Endothelial cell (in vitro differentiated cells): ENCODE measurements at places on chromosomes 2 and 18. TPM values are rescaled to one million over a fixed set of nuclear protein-coding genes. Genes with fewer than 3 reads are reported as not detected.

NDUFB3 gene
- total RNA-seq, result 82.3 TPM

PROKR1 gene
- 0.38 TPM for total RNA-seq

OXER1 gene
- 1.5 TPM for total RNA-seq

DSG2 gene
- total RNA-seq, result 60.5 TPM

COL4A3 gene
- total RNA-seq, result not detected

CYP1B1 gene
- 1.2 TPM for total RNA-seq

GRCh38 chr2:222751238-222751637 lies 79.8 kb downstream of the MOGAT1 start:
- no peak for DNase-seq
- no peaks in the 10 kb centered on the region for H3K36me3 ChIP-seq
- peaks cover 1% of the 10 kb centered on the region for H3K27me3 ChIP-seq

GRCh38 chr18:61471541-61471940 lies 138.3 kb downstream of the CDH20 start:
- H3K4me3 ChIP-seq, result no peak overlapping the region
- no peak overlapping the region for H3K27ac ChIP-seq
- H3K27me3 ChIP-seq, result no peaks in the 10 kb centered on the region
- H3K4me1 ChIP-seq, result peaks cover 3% of the 10 kb centered on the region

- peaks cover 1% of the 10 kb centered on the region for H3K27me3 ChIP-seq
- DNase-seq, result no peak
- H3K4me3 ChIP-seq, result no peak overlapping the region
- peaks cover 23% of the 10 kb centered on the region for H3K4me1 ChIP-seq
- peaks cover 17% of the 10 kb centered on the region for H3K36me3 ChIP-seq
These were observed 12.2 kb downstream of the RAB31 start for GRCh38 chr18:9720327-9720726.

- H3K27me3 ChIP-seq, result peaks cover 5% of the 10 kb centered on the region
- no peak overlapping the region for H3K27ac ChIP-seq
- H3K4me3 ChIP-seq, result no peak overlapping the region
- no peak for DNase-seq
- no peaks in the 10 kb centered on the region for H3K36me3 ChIP-seq
These were observed 204.1 kb downstream of the CELF4 start for GRCh38 chr18:37361335-37362157.

GRCh38 chr2:21443494-21444105 lies 319.8 kb downstream of the TDRD15 start:
- peaks cover 4% of the 10 kb centered on the region for H3K4me1 ChIP-seq
- DNase-seq, result no peak
- no peak overlapping the region for H3K4me3 ChIP-seq
- no peaks in the 10 kb centered on the region for H3K36me3 ChIP-seq
- no peak overlapping the region for H3K27ac ChIP-seq

- H3K36me3 ChIP-seq, result peaks cover 26% of the 10 kb centered on the region
- peaks cover 7% of the 10 kb centered on the region for H3K4me1 ChIP-seq
- peaks cover 1% of the 10 kb centered on the region for H3K27me3 ChIP-seq
- no peak overlapping the region for H3K4me3 ChIP-seq
- no peak overlapping the region for H3K27ac ChIP-seq
These were observed 73.7 kb downstream of the C2orf74 start for GRCh38 chr2:61235716-61236115.

DNA sequence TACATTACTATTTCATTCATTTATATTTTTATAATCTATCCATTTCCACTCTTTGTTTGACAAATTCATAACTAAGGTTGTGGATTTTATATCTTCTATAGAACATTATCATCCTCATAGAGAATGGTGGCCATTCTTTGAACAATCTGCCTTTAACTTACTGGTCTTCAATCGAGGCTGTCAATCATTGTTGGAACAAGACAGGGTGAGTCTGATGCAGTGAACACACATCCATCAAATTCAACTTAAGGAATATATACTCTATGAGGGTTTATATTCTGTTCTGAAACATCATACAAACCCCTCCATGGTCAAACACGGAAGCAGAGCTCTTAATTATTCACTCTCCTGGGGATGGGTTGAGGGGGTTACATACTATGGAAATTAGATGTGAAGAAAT lies 28.3 kb upstream of the KLF7 start:
- no peak for DNase-seq
- no peaks in the 10 kb centered on the region for H3K36me3 ChIP-seq
- H3K27ac ChIP-seq, result no peak overlapping the region

DNA sequence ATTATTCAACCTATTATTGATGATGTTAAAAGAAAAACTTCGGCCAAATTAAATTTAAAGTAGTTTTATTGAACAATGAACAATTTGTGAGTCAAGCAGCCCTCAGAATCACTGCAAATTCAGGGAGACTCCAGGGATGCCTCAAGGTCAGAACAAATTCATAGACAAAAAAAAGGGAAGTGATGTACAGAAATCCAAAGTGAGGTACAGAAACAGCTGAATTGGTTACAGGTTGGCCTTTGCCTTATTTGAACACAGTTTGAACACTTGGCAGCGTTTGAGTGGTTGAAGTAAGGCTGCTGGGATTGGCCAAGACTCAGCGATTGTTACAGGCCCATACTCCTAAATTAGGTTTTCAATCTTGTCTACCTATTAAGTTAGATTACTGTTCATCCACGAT lies 47.4 kb upstream of the DSG1 start:
- DNase-seq, result no peak
- H3K27ac ChIP-seq, result no peak overlapping the region
- peaks cover 10% of the 10 kb centered on the region for H3K4me1 ChIP-seq
- no peak overlapping the region for H3K4me3 ChIP-seq
- no peaks in the 10 kb centered on the region for H3K27me3 ChIP-seq

DNA sequence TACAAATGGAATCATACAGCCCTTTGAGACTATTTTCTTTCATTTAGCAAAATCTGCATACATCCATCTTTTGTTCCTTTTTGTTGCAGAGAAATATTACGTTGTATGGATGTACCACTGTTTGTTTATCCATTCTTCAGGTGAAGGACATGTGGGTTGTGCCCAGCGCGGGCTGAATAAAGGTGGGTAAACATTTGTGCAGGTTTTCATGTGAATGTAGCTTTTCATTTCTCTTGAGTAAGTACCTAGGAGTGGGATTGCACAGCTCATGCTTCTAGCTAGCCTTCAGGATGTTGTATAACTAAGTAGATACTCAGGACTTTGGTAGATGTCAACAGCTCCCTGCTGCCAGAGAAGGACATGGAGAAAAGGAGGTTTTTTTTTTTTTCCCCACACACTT lies 50.6 kb upstream of the SPRED2 start:
- no peak overlapping the region for H3K27ac ChIP-seq
- DNase-seq, result no peak
- H3K4me3 ChIP-seq, result no peak overlapping the region
- peaks cover 5% of the 10 kb centered on the region for H3K27me3 ChIP-seq
- no peaks in the 10 kb centered on the region for H3K36me3 ChIP-seq
- H3K4me1 ChIP-seq, result peaks cover 3% of the 10 kb centered on the region

DNA sequence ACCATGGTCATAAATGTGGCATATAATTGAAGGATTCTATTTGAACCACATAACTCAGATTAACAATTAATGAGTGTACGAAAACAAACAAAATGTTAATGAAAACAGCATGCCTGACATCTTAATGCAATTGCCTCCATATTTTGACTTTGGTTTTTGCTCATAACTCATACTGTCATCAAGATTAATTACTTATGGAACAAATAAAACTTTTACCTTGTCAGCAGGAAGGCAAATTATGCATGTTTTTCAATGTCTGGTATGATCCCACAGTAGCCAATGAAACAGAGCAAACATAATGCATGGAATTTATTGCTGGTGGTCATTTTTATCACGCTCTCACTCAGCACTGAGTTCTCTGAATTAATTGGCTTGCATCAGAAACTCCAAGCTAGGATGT lies 5.1 kb downstream of the PLEKHM3 start:
- H3K27ac ChIP-seq, result no peak overlapping the region
- H3K27me3 ChIP-seq, result no peaks in the 10 kb centered on the region
- DNase-seq, result no peak
- H3K4me1 ChIP-seq, result peaks cover 5% of the 10 kb centered on the region
- no peak overlapping the region for H3K4me3 ChIP-seq

- DNase-seq, result no peak
- H3K27me3 ChIP-seq, result peaks cover 2% of the 10 kb centered on the region
- H3K27ac ChIP-seq, result no peak overlapping the region
- H3K36me3 ChIP-seq, result no peaks in the 10 kb centered on the region
These were observed 191.1 kb downstream of the STK39 start for GRCh38 chr2:168056242-168056787.

- peaks cover 3% of the 10 kb centered on the region for H3K27me3 ChIP-seq
- no peak for DNase-seq
- no peaks in the 10 kb centered on the region for H3K4me1 ChIP-seq
- H3K27ac ChIP-seq, result no peak overlapping the region
These were observed 545.5 kb downstream of the CBLN2 start for GRCh38 chr18:71998547-71999097.

DNA sequence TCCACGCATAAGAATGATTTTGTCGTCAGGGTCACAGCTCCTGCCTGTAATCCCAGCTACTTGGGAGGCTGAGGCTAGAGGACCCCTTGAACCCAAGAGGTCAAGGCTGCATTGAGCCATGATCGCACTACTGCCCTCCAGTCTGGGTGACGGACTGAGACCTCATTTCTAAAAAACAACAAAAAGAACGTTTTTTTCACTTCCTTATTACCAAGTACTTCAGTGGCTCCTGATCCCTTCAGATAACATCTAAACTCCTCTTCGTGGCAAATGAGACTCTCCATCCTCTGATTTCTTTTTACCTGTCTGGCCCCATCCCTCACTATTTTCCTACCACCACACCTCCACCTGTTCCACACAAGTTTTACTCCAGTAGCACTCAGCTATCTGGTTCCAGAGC lies 105.4 kb upstream of the TLK1 start:
- no peaks in the 10 kb centered on the region for H3K36me3 ChIP-seq
- H3K4me3 ChIP-seq, result no peak overlapping the region
- H3K4me1 ChIP-seq, result peaks cover 5% of the 10 kb centered on the region
- no peak for DNase-seq
- no peak overlapping the region for H3K27ac ChIP-seq

GRCh38 chr18:79784965-79785770 lies 12.6 kb upstream of the KCNG2 start:
- H3K27ac ChIP-seq, result no peak overlapping the region
- no peak overlapping the region for H3K4me3 ChIP-seq
- peaks cover 4% of the 10 kb centered on the region for H3K4me1 ChIP-seq
- peaks cover 14% of the 10 kb centered on the region for H3K27me3 ChIP-seq
- no peak for DNase-seq

DNA sequence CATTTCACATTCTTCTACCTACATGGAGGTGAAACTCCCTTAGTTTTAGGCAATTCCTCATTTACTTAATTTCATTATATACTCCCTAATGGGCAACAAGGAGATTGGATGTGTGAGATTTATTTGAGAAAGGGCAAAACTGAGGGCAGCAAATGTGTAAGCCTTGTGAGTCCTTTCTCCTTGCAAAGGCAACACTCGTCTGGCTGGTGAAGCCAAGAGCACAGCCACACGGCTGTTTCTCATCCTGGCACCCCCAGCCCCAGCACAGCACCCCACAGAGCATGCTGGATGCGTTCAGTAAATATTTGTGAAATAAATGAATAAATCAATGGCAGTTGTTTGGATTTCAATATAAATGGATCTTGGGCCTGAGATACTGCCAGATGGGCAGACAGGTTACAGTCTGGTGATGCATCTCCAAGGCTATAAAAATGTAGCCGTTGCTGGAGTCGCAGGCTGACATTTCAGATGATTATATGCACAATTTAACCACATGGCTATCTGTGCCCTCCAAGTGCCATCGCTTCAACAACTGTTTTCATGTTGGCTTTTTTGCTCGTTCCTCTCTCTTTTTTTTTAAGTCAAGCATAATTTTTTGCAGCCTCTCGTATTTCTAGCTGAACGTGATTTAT lies 154.1 kb upstream of the REV1 start:
- no peak overlapping the region for H3K4me3 ChIP-seq
- no peaks in the 10 kb centered on the region for H3K36me3 ChIP-seq
- peaks cover 1% of the 10 kb centered on the region for H3K4me1 ChIP-seq
- no peak overlapping the region for H3K27ac ChIP-seq
- H3K27me3 ChIP-seq, result peaks cover 3% of the 10 kb centered on the region

GRCh38 chr2:15642815-15643500 lies 51.3 kb downstream of the DDX1 start:
- H3K4me3 ChIP-seq, result no peak overlapping the region
- DNase-seq, result no peak
- H3K36me3 ChIP-seq, result peaks cover 18% of the 10 kb centered on the region
- H3K27ac ChIP-seq, result no peak overlapping the region
- peaks cover 15% of the 10 kb centered on the region for H3K4me1 ChIP-seq

DNA sequence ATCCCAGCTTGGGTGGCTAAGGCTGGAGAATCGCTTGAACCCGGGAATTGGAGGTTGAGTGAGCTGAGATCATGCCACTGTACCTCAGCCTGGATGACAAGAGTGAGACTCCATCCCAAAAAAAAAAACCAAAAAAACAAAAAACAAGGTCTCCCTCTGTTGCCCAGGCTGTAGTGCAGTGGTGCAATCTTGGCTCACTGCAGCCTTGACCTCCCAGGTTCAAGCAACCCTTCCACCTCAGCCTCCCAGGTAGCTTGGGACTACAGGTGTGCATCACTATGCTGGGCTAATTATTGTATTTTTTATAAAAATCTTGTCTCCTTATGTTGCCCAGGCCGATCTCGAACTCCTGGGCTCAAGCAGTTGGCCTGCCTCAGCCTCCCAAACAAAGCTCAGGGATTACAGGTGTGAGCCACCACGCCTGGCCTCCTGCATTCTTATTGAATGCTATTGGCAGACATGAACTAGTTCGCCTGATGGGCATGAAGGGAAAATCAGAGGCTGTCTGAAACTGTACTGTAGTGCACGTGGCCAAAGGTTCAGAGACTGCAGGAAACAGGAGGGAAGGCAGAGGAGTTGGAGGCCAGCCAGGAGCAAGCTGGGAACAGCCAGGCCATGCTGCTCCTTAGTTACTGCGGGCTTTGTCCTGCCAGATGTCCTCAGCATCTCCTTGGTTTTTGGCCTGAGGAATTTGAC lies 16.0 kb upstream of the ASXL2 start:
- peaks cover 3% of the 10 kb centered on the region for H3K27me3 ChIP-seq
- no peak overlapping the region for H3K4me3 ChIP-seq
- DNase-seq, result no peak

DNA sequence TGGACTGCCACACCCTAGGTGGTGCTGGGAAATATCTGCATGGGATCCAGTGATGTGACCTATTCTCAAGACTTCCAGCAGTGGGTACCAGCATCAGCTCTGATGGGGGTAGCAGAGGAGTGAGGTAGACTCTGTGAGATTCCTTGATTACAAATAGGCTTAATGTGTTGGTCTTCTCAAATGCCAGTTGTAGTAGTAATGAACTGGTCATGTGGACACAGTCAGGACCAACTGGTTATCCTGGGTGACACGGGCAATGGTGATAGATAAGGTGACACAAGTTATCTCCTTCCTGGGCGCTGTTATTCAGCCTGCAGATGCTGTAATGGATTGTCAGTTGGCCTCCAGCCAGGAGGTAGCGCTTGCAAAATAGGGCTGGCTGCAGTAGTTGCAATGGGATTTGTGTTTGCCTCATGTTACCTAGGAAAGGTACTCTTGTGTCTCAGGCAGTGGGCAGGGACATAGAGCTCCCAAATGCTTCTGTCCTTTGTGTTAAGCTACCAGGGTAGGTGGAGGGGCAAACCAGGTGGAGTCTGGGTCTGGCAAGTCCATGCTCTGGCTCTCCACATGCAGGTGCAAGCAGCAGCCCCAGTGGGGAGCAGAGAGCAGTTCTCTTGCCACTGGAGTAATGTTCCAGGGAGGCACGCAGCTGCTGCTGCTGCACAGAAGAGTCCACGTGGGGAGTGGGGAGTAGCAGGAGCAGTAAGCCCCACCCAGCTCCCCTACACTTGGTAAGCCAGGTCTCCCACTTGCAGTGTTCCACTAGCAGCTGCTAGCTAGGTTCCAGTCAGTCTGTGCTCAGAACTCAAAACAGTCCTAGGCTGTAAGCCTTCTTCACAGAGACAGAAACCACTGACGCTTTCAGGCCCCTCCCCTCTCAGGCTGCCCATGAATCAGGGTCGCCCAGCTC lies 505.4 kb upstream of the DDX18 start:
- H3K27ac ChIP-seq, result no peak overlapping the region
- no peak overlapping the region for H3K4me3 ChIP-seq
- H3K4me1 ChIP-seq, result no peaks in the 10 kb centered on the region
- H3K36me3 ChIP-seq, result no peaks in the 10 kb centered on the region
- no peak for DNase-seq
